Motor neuron (in vitro differentiated cells): ENCODE measurements at places on chromosomes 3 and 15.

GRCh38 chr3:134473868-134474546, 11.8 kb downstream of the ANAPC13 start:
- peak; percentile 61 for ATAC-seq

GRCh38 chr3:193118907-193119306, 122.1 kb upstream of the PLAAT1 start:
- no peak for ATAC-seq

GRCh38 chr3:97958396-97958795, 13.8 kb downstream of the RIOX2 start:
- no peak for ATAC-seq

DNA sequence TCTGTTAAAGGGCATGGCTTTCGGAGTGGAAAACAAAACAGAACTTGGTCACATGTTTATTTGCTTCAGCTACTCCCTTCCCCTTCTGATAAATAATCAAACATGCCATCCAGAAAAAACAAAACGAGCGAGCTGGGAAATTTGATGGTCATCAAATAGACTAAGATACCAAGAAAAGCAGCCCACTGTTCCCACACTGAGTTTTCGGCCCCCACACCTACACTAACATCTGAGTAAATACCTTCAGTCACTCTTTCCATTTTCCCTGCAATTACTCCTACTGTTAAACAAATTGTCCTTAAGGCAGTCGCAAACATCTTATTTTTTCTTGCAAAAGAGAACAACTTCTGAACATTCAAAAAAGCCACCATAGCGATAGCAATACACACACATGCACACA, 454.6 kb downstream of the FOXP1 start:
- ATAC-seq, result no peak

GRCh38 chr3:64321747-64322146, 96.5 kb upstream of the PRICKLE2 start:
- ATAC-seq, result peak; percentile 99

- peak; percentile 83 for ATAC-seq
These were observed 362.3 kb downstream of the WDR72 start for GRCh38 chr15:53397041-53397616.

DNA sequence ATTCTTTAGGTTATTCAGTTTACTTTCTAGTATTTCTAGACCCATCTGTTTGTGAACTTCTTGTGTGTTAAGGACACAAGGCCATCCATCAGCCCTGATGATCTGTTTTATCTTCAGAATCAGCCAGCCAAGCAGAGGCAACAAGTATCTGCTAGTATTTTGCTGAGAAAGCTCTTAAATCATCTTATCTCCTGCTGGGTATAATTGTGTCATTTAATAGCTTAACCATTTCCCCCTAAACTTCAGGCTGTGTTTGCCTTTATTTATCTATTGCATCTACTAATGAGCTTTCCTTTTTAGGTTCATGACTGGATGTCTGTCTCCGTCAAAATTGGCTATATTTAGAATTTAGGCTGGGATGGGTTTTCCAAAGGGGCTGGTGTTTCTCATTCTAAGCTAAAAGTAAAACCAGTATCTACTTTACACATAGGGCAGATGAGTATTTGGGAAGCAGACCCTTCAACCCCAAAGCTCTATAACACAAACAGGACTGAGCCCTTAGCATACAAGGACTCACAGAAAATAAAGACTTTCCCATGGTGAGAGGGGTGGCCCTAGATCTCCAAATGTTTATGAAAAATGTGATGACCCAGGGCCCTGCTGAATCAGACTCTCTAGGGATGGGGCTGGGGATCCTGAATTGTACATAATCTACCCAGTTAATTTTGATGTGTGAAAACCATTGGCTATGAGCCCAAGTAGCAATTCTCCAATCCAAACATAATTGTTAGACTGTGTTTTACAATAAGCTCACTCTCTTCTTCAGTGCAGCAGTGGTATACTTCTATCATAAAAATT, 65.3 kb upstream of the PSMD6 start:
- ATAC-seq, result no peak

GRCh38 chr3:17935222-17935621, 192.8 kb upstream of the TBC1D5 start:
- ATAC-seq, result no peak

DNA sequence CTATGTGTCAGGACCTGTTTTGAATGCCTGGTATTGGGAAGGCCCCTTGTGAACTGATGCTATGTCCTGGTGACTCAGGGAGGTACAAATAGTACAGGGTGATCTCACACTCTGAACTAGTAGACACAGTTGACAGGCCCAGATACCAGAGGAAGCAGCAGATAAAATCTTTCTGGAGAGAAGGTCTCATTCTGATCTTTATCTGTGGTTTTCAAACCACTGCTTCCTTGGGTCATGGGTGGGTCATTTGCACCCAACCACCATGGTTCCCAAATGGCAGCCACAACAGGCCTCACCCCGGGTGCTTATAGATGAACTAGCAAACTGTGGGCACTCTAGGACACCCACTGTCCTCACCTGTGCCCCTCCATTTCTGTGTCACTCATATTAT, 43.4 kb downstream of the PXYLP1 start:
- peak; percentile 76 for ATAC-seq

GRCh38 chr3:62238431-62238830, 134.9 kb downstream of the FEZF2 start:
- ATAC-seq, result peak; percentile 18

DNA sequence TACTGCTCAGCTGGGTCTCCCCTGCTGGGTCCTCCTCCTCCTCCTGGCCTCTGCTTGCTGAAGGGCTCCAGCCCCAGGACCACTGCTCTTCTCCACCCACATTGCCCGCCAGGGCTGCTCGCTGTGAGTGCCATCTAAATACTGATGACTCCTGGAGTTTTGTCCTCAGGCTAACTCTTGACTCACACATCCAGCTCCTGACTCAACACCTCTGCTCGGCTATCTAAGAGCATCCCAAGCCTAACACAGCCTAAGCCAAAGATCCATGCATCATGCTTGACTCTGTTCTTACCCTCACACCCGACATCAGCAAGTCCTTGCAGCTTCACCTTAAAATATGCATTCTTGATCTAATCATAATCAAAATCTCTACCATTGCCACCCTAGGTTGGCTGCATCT, 260.2 kb downstream of the KLF13 start:
- no peak for ATAC-seq

GRCh38 chr3:61505197-61505596, 56.2 kb upstream of the PTPRG start:
- no peak for ATAC-seq

GRCh38 chr3:177333533-177334520, 136.5 kb upstream of the TBL1XR1 start:
- ATAC-seq, result peak; percentile 40

DNA sequence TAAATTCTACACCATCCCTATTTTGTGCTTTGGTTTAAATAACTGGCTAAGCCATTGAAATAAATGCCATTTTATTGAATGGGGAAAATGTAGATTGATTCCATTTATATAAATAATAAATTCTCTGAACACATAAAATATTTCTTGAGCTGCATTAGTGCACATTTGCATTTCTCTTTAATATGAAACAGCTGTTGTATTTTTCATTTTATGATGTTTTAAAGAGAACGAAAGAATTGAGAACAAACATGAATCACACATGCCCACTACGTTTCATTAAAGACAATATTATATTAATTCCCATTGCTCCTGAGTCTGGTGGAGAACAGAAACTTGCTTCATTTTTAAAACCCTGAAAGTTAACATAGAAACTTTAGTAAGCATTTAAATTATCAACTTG, 235.7 kb upstream of the CFAP20DC start:
- peak; percentile 13 for ATAC-seq

DNA sequence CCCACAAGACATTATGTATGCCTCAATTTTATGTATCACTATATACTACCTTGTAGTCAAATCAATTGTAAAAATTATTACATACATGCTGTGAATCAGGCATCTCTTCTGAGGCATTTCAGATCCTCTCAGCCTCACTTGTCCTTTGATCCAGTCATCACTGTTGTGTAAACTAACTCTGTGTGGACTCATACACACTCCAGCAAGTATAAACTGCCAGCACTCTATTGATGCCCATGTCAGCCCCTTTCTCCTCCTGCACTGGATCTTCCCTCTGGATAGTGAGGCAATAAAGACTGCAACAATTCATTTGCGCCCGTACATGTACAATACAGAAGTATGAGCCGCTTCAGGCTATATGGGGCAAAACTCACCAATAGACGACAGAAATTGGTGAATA, 364.7 kb upstream of the TGFBR2 start:
- ATAC-seq, result peak; percentile 49

DNA sequence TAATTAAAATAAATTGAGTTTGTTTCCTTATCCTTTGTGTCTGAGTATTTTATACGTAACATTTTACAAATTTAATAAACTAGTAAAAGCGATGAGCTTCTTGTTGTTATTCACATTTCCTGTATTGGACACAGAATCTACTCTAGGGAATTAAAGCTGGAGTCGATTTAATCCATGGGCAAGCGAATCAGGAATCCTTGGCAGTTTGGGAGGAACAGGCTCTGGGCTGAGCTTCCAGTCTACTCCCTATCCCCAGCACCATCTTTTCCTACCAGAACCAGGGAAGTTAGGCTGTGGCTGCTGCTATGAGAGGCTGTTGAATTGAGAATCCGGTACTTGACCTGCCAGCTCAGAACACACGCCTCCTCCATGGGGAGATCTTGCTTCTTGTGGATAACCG, 437.3 kb upstream of the TPM1 start:
- ATAC-seq, result no peak

- ATAC-seq, result peak; percentile 32
These were observed 7.0 kb downstream of the CRYGS start for GRCh38 chr3:186536883-186537844.

GRCh38 chr15:83283138-83283812, 1.2 kb downstream of the BNC1 start:
- peak; percentile 66 for ATAC-seq

DNA sequence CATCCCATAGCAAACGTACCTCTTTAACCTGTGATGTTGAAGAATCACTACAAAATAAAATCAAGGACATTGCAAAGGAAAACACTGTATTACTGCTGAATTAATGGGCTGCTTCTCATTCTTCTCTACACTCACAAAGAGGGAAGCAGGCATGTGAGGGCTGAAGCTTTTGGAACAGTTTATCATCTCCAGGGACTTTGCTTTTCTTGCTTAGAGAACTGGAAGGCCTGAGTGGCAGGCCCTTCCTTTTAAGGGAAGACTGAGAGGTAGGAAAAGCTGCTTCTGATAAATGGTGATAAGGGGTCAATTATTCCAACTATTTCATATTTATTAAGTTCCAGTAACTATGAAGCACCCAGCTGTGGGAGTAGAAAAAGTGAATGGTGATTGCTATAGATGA, 649.6 kb downstream of the NTRK3 start:
- ATAC-seq, result no peak
